ENCODE measurements at places on chromosomes 6 and 20. TPM values are rescaled to one million over a fixed set of nuclear protein-coding genes. Genes with fewer than 3 reads are reported as not detected.

The PPIL1 gene
- polyA plus RNA-seq: 28.6 TPM

The MOCS1 gene
- polyA plus RNA-seq: 5.5 TPM

The TRMT6 gene
- polyA plus RNA-seq: 11.5 TPM

The CDH4 gene
- polyA plus RNA-seq: 1.2 TPM

The MOG gene
- not detected for polyA plus RNA-seq

The ETV7 gene
- 0.11 TPM for polyA plus RNA-seq

The WFDC5 gene
- polyA plus RNA-seq: not detected

The KIAA0408 gene
- polyA plus RNA-seq: 18.6 TPM

The HRH3 gene
- polyA plus RNA-seq: 1.3 TPM

The PHACTR3 gene
- polyA plus RNA-seq: 11.0 TPM

The PTK6 gene
- 0.27 TPM for polyA plus RNA-seq

The FAM83C gene
- not detected for polyA plus RNA-seq

The SAMD3 gene
- polyA plus RNA-seq: 1.5 TPM

The HLA-DMB gene
- polyA plus RNA-seq: 5.1 TPM

The MEI4 gene
- polyA plus RNA-seq: not detected

The SLC17A2 gene
- polyA plus RNA-seq: not detected
